CD4-positive, alpha-beta T cell treated with Interleukin-17A for 4 hours (primary cell): ENCODE measurements at places on chromosomes 16 and 17.

- no peak for DNase-seq
Measured at GRCh38 chr16:14179116-14179515, 108.0 kb downstream of the MRTFB start.

DNA sequence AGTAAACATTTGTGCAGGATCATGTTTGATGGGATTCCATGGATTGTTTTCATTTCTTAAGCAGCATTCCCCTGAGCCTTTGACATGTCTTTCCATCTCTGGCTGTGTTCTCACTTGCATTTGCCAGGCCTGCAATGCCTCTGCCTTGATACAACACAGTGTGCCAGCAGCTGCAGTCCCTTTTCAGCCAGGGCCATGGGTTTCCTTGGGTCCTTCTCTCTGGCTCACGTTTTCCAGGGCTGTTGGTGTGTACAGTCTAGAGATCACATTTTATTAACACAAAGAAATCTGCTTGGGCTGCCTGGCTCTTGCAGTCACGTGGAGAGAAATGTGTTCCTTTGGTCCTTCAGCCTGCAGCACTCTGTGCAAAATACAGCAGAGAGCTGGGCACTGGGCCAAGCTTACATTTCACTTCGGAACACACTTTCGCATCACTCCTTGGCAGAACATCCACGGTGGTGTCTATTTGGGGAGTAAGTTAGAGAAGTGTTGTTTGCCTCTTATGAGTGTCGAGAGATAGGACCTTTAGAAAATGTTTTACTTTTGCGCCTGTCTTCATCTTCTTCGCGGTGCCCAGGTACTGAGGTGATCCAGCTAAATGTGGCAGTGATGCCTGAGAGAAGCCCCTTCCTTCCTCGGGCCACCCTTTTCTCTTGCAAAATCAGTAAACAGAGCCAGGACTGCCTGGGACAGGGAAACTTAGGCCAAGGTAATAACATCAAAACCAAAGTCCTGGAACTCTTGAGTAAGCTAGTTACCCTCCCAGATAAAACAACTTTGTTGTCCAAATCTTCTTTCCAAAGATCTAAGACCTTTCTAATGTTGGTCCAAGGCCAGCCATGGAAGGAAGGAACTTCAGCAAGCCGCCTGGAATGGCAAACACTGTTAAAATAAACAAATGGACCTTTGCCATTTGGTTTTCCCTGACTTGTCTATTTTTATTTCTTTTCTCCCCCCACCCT is 20.9 kb downstream of the HLF start:
- no peak for DNase-seq

DNA sequence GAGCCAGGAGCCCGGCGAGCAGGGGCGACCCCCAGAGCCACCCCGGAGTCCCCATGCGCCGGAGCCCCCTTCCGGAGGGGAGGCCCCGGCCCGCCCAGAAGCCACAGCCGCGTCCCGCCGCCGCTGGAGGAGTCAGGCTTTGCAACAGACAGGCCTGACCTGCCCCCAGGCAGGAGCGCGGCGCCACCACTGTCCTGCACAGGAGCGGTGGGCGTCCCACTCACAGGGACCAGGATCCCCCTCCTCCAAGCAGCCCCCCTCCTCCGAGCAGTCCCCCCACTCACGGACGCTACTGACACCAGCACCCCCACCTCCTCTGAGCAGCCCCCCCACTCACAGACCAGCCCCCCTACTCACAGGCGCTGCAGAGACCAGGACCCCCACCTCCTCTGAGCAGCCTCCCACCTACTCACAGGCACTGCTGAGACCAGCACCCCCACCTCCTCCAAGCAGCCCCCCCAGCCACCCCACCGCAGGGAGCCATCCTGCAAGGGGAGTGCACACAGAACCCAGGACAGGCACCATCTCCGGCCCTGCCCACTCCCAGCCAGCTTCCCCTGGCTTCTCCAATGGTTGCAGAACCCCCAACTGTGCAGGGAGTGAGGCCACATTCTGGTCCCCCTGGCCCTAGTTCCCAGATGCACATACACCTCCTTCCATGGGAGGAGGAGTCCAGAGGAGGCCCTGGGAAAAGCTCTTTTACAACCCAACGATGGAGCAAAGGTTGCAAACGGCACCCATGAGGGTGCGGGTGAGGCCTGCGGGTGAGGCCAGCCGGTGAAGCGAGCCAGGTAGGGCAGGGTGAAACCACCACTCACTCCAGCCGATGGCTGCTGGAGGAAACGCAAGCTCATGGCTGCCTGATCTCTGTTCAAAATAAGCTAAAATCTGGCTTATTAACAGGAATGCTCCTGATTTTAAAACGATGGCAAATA is 69.9 kb downstream of the ABR start:
- peak; percentile 15 for DNase-seq

DNA sequence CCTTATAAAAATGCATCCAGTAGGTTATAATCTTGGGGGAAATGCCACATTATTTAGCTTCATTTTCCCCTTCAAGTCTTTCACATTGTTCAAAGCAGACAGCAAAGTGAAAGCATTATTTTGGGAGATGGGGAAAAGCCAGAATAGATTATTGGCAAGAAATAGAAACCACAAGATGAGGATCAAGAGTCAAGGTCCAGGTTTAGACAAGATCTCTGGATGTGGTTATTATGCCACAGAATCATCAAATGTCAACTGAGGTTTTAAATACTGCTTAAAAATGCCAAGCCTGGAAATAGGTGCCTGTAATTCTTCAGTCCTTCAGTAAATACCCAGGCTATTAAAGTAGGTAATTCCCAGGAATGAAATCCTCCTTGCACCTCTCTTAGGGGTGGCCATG is 65.1 kb upstream of the ALOX12 start:
- DNase-seq: no peak

DNA sequence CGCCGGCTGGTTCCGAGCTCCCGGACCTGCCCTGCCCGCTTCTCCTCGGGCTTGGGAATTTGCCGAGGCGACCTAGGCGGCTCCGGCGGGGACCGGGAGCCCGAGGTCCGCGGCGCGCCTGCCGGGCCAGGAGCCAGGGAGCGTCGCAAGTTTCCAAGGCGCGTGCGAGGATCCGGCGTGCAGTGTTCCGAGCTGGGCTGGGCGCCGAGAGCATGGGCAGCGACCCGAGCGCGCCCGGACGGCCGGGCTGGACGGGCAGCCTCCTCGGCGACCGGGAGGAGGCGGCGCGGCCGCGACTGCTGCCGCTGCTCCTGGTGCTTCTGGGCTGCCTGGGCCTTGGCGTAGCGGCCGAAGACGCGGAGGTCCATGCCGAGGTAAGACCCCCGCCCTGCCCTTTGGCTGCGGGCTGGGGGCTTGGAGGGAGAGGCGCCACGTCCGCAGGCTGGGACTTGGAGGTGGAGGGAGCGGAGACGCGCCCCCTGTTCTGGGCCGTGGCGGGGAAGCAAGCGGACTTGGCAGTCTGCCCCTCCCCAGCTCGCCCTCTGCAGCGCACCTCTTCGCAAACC is 668 bp downstream of the MMP15 start:
- DNase-seq: peak; percentile 31
